Chondrocyte (in vitro differentiated cells): ENCODE measurements at places on chromosomes 4 and X. TPM values are rescaled to one million over a fixed set of nuclear protein-coding genes. Genes with fewer than 3 reads are reported as not detected.

FAM114A1 gene
- total RNA-seq: 223 to 245 TPM (median 230 TPM) in 3 replicates

- no peaks in the 10 kb centered on the region for H3K36me3 ChIP-seq
- H3K27ac ChIP-seq: no peak overlapping the region
- DNase-seq: no peak
- H3K27me3 ChIP-seq: no peaks in the 10 kb centered on the region
- H3K4me1 ChIP-seq: peaks cover 30% of the 10 kb centered on the region
- no peak overlapping the region for H3K4me3 ChIP-seq
Measured at GRCh38 chrX:115452251-115452650, 108.7 kb upstream of the PLS3 start.

DNA sequence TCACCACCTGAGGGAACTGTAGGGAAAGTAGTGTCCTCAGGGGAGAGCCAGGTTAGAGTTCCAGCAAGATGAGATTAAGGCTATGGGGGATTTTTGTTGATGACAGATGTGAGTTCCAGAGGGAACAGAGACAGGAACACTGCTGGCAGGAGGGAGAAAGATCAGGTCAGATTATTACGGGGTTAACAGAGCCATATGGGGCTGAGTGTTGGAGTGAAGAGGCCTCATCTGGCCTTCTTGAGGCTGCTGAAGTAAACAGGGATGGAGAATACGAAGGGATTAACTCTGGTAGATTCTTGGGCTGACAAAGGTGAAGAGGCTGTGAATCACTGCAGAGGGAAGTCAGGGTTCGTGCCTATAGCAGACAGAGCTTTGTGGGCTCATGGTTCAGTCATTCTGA lies 47.9 kb upstream of the POU4F2 start:
- no peak for DNase-seq
- peaks cover 3% of the 10 kb centered on the region for H3K27me3 ChIP-seq
- H3K27ac ChIP-seq: no peak overlapping the region
- no peak overlapping the region for H3K4me3 ChIP-seq

DNA sequence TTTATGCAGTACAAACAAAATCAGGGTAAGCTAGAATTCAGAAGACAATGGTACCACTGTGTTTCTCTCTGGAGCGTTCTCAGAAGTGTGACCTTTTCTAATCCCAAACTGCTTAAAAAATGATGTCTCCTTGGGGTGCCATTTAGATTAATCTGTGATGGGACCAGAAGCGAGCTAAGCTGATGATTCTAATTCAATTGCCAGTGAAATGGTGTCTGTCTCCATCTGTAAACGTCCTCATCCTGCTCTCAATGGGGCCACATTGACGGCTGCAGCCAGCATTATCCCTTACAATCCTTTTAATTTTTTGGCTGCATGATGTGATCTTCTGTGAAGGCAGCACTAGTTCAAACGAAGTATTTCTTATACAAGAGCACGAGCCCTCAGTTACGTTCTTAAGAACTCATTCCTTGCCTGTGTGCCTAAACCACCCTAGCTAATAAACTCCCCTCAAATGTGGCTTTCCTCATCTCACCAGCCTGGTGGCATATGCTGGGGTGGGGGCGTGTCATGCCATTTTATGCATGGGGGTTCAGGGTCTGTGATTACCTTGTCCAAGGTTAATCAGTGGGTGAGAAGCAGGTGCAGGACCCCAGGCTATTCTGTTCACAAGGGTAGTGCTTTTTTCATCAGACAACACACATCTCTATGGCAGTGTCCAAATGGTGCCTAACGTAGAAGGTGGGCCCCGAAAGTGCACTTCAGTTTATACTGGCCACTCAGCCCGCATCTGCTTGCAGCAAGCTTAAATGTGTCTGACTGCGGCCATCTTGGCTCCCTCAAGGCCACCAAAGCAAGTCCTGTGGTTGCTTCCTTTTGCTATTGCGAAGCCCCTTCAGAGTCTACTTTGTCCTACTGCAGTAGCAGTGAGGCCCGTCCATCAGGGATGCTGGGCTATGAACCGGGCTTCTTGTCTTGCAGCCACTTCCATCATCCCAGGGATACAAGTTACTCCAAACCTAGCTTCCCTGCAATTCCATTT lies 45.7 kb upstream of the SLC2A9 start:
- no peak overlapping the region for H3K27ac ChIP-seq
- no peaks in the 10 kb centered on the region for H3K4me1 ChIP-seq
- no peaks in the 10 kb centered on the region for H3K27me3 ChIP-seq
- peaks cover 10% of the 10 kb centered on the region for H3K36me3 ChIP-seq

- no peaks in the 10 kb centered on the region for H3K36me3 ChIP-seq
- H3K27me3 ChIP-seq: peaks cover 31% of the 10 kb centered on the region
- no peak overlapping the region for H3K27ac ChIP-seq
- no peak overlapping the region for H3K4me3 ChIP-seq
- H3K4me1 ChIP-seq: no peaks in the 10 kb centered on the region
Measured at GRCh38 chr4:27056281-27056680, 195.6 kb downstream of the STIM2 start.
